ENCODE measurements at places on chromosomes 3 and 15. TPM values are rescaled to one million over a fixed set of nuclear protein-coding genes. Genes with fewer than 3 reads are reported as not detected.

TAGLN3 gene
- total RNA-seq = 105 TPM

RTP3 gene
- total RNA-seq = not detected

SERPINI2 gene
- total RNA-seq = 0.74 TPM

P2RY14 gene
- 0.74 TPM for total RNA-seq

CASR gene
- not detected for total RNA-seq

SLC51A gene
- 0.49 TPM for total RNA-seq

All from temporal lobe (tissue), 4 donors.